CD14-positive monocyte (primary cell): ENCODE measurements at places on chromosomes 2 and 18. TPM values are rescaled to one million over a fixed set of nuclear protein-coding genes. Genes with fewer than 3 reads are reported as not detected.

DNA sequence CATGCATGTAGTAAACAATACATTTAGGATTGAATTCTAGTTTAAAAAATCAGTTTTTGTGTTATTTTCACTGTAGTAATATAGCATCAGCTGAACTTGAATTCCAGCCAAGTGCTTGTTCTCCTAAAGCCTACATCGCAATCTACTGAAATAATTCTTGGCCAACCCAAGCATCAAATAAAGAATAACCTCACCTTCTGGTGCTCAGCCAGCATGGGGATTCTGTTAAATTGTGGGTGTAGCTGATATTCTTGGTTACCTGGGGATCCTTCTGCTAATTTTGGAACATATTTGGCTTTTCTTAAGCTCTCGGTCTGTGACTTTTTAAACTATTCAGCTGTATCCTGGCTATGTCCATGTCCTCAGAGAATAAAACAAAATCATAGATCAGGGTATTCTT lies 248.8 kb downstream of the NRXN1 start:
- no peak for DNase-seq

DNA sequence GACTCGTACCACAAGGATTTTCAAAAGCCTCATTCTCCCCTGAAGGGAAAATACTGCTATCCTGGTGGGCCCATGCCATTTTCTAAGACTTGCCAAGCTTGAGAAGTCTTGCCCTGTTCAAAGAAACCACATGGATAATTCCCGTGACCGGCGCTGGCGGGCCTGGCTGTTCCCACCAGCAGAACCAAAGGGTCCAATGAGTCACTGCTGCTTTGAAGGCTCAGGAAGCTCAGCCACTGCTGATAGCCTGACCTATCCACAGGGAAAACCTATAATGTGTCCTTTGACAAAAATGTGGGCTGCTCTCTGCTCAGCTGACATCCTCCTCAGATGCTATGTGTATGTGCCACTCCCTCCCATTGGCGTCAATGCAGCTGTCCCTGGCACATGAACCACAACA lies 137.9 kb upstream of the RAB12 start:
- DNase-seq: no peak

GRCh38 chr18:3086871-3087270 lies 73.9 kb upstream of the LPIN2 start:
- DNase-seq: no peak

GRCh38 chr2:102789349-102790090 lies 27.7 kb downstream of the TMEM182 start:
- no peak for DNase-seq

- peak; percentile 9 for DNase-seq
These were observed 45.7 kb downstream of the STAT4 start for GRCh38 chr2:191105082-191105481.

- DNase-seq: no peak
These were observed 249.4 kb downstream of the EXOC6B start for GRCh38 chr2:72576459-72576858.

DNA sequence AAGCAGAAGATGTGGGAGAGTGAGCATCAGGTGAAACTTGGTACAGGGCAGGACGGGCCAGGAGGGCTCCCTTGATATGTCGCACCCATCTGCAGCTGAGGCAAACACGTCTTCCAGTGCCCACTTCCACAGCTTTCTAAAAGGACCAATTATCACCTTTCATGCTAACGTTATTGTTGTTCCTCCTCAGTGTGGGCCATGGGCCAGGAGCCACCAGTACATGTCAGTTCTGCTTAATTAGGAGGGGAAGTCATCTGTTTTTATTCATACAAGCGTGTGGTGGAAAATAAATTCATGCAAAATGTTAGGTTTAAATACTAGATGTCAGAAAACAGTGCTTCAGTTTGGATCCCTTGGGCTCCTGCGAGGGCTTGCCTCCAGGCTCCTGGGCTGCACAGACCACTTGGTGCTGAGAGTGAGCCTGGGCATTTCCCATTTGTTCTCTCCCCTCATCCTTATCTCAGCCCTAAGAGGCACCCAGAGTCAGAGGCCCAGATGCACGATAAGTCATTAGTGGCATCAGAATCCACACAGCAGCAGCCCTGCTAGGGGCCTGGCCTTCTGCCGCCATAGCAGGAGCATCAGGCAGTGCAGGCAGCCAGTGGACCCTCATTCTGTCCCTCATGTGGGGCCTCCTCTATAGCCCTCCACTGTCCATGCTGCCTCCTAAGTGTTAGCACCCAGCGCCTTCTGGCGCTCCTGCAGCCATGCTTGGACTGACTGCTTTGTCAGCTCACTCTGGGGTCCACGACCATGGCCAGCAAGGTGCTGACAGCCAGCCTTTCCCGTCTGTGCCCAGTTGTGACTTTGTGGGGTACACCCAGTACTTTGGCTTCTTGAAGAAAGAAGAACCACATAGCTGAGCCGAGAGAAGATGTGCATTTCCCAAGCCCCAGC lies 539.8 kb upstream of the RAB6C start:
- DNase-seq: no peak

DNA sequence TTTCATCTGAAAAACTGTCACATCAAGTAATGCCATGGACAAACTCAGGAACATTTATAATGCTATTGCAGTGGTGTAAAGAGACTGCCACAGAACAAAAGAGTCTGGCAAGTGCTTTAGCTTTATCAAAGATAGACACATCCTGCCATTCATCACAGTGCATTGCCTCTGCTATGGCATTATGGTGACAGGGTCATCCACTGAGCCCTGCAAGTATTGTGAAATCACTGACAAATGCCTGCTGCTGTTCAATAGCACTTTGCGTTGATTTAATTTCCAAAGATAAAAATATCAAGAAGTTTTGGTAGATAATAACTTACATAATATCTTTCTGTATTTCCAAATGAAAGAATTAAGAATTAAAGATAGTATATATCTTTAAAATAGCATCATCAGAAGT lies 38.7 kb downstream of the NYAP2 start:
- no peak for DNase-seq

GRCh38 chr2:98702858-98703620 lies 27.9 kb downstream of the MGAT4A start:
- no peak for DNase-seq

GRCh38 chr18:9019135-9019534 lies 83.4 kb upstream of the NDUFV2 start:
- DNase-seq: no peak

- no peak for DNase-seq
These were observed 40.4 kb downstream of the LDLRAD4 start for GRCh38 chr18:13258921-13259320.

DNA sequence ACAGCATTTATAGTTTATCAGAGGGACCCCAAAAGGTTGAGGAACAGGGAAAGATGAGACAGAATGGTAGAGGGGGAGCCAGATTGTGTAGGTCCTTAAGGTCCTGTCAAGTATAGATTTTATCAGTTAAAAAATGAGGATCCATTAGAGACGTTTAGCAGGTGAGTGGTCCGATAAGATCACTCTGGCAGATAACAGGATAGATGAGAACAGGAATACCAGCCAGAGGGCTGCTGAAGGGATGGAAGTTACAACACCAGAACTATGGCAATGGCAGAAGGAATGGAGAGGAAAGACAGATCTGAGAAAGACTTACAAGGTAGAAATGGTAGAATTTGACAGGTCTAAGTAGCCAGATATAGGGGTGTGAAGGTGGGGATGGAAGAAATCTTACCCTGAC lies 141.7 kb downstream of the CDH20 start:
- no peak for DNase-seq

DNA sequence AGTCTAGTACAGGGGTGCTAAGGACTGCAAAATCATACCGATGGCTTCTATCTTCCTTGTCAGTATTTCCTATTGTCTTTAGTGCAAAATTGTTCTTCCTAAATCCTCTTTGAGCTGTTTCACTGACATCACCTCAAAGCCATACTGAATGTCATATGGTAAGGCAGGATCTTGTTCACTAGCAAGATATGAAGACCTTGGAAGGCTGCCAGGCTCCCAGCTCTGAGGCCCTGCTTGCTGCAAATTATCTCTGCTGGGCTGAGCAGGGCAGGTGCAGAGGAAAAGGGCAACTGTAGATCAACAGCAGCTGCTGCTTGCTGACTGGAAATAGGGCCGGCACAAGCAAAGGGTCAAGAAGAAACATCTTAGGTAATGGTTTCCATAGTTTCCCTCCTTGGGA lies 58.2 kb downstream of the PMAIP1 start:
- DNase-seq: no peak

GRCh38 chr2:37713258-37713700 lies 41.8 kb upstream of the CDC42EP3 start:
- peak; percentile 55 for DNase-seq

DNA sequence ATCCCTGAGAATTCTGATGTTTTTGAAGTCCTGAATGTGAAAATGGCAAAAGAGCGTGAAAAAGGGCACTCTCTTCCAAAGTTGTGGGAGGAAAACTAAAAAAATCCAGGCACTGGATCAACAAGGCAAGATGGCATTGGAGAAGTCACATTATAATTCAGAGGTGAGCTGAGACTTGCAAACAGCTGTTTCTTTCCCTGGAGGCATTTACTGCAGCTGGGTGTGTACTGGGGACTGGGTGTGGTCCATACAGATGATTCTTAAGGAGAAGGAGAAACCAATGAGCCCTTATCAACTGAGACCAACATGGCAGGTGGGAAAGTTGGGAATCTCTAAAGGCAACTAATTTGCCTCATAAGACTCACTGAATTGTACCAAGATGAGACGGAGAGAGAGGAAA lies 313.9 kb downstream of the TRIB2 start:
- no peak for DNase-seq

DNA sequence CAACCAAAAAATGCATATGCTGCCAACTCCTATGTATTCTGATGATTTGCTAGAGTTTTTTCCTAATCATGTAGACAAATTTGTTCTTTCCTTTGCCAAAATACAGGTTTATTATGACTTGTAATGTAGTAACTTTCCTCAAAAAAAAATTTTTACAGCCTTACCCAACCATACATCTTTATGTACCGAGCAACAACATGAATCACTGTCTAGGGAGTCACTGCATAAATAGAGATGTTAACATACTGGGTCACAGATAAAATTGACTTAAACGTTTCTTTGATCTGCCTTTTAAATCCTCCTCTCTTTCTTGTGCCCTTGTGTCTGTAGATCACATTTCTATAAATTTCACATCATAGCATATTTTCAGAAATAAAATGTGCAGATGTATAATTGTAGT lies 143.6 kb downstream of the MBD2 start:
- no peak for DNase-seq

DNA sequence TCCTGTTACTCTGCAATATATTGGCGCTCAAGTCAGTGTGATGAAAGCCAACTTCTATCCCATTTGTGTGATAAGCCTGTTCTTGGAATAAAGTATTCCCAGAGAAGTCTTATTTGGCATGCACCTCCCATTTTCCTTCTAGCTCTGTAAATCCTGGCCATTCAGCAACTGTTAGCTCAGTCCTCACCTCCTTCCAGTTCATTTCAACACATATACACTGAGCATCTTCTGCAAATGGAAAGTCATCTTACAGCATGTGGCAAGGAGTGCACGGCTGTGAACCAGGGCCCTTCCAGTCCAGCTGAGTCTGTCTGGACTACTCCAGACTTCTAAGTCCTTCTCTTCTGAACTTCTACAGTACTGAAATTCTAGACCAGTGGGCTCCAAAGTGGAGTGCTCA lies 53.1 kb downstream of the SPATS2L start:
- no peak for DNase-seq

GRCh38 chr2:188576651-188577050 lies 285.0 kb downstream of the GULP1 start:
- no peak for DNase-seq

GRCh38 chr2:26297061-26297460 lies 48.9 kb upstream of the SELENOI start:
- DNase-seq: no peak

GRCh38 chr2:152594022-152594766 lies 123.1 kb downstream of the PRPF40A start:
- DNase-seq: peak; percentile 76

DNA sequence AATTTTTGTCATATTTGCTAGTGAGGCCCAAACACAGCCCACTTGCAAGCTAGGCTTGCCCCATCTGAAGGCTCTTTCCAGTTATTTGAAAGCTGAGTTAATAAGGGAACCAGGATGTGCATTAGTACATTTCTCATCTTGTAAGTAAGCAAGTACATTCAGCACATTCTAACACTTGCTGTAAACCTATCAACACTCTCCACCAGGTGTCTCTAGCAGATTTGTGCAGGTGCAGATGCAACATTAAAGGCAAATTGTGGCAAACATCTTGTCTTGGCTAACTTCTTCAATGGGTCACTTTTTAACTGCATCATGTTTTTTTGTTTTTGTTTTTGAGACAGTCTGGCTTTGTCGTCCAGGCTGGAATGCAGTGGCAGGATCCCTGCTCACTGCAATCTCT lies 25.3 kb upstream of the MFSD6 start:
- DNase-seq: no peak

GRCh38 chr2:102498414-102498813 lies 25.4 kb downstream of the SLC9A4 start:
- no peak for DNase-seq

DNA sequence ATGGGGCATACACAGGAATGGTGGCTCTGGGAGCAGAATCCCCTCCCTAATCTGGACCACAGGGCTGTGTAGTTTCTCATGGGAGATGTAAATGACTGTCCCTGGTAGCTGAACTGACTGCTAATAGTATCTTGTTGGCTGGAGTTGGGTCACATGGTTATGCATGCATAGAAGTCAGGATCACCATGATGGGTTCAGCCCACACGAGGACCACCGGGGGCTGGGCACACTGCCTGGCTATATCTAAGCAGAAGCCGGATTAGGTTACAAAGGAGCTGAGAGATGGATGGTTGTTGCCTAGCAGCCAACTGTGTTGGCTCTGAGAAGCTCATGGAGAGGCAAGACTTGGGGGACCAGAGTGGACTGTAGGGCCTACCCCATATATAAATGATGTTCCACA lies 6.7 kb upstream of the MAP3K2 start:
- no peak for DNase-seq

- no peak for DNase-seq
These were observed 4.5 kb upstream of the C2orf74 start for GRCh38 chr2:61157371-61158003.

GALNT13 gene
- polyA plus RNA-seq: not detected

CHN1 gene
- polyA plus RNA-seq: not detected

TRPM8 gene
- polyA plus RNA-seq: not detected

MC4R gene
- polyA plus RNA-seq: not detected

UGT1A10 gene
- polyA plus RNA-seq: not detected

AFF3 gene
- 2.2 and 4.1 TPM in 2 replicates for polyA plus RNA-seq

CCDC85A gene
- polyA plus RNA-seq: not detected

IL36RN gene
- polyA plus RNA-seq: not detected

C1QL2 gene
- polyA plus RNA-seq: not detected

TBR1 gene
- polyA plus RNA-seq: not detected in 2 replicates

GLI2 gene
- polyA plus RNA-seq: not detected

MDH1 gene
- 218 TPM for polyA plus RNA-seq

RGPD5 gene
- polyA plus RNA-seq: 0.58 TPM

GALNT14 gene
- polyA plus RNA-seq: not detected in 2 replicates

CYP1B1 gene
- polyA plus RNA-seq: 250 TPM

HOXD3 gene
- not detected in 2 replicates for polyA plus RNA-seq

MYO3B gene
- not detected in 2 replicates for polyA plus RNA-seq

ADD2 gene
- 0.56 and 0.79 TPM in 2 replicates for polyA plus RNA-seq

CDK5R2 gene
- not detected for polyA plus RNA-seq
